Hematopoietic multipotent progenitor cell treated with erythropoietin and hydrocortisone succinate and interleukin-3 and kit ligand, for 8 days (in vitro differentiated cells): ENCODE measurements at places on chromosomes 1 and 21.

DNA sequence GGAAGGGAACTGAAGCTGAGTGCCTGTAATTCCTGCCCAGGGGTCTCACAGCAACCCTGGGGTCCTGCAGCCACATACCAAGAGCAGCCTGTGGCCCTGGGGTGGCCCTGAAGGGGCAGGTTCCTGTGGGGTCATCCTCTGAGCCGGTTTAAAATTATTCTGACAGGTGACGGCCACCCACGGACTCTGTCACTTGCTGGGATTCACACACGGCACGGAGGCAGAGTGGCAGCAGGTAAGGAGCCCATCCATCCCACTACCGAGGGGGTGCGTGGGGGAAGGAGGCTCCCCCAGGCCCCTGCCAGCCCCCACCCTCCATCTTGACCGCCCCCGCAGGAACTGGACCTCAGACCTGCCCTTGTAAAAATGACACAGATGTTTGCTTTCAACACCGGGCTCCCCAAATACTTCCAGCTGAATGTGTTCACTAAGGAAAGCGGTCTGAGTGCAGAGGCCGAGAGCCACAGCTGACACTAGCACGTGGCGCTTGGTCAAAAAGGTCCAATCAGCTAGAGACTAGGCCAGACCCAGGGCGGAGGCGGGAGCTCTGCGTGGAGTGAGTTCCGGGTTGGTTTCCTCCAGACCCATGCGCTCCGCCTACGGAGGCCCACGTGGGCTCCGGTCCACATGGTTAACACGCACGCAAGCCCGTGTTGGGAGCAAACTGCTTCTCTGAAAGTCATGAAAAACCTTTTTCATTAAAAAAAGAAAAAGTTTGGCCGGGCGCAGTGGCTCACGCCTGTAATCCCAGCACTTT lies 10.0 kb downstream of the YBEY start:
- DNase-seq, result peak; percentile 93

- no peak for DNase-seq
Observed at GRCh38 chr1:56557746-56558145, 21.6 kb downstream of the PLPP3 start.

GRCh38 chr1:39687243-39687642 lies 4.0 kb downstream of the HPCAL4 start:
- DNase-seq, result no peak

GRCh38 chr1:169563019-169563615 lies 23.2 kb downstream of the F5 start:
- DNase-seq, result peak; percentile 74

DNA sequence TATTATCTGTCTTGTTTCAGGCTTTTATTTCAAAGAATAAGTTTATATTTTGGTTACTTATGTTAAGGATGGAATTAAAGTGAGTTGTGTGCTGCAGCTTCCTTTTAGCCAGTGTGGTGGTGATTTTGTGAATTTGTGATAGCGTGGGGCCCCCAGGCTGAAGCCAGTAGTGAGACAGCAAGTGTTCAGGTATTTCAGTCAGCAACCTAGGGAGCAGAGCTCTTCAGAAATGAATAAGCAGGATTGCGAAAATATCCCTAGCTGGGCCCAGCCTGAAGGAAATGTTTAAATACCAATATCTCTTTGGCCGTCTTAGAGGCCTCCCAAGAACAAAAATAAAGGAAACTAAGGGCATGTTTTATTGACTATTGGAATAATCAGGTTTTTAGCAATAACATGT lies 150.8 kb upstream of the C1orf105 start:
- DNase-seq, result no peak

DNA sequence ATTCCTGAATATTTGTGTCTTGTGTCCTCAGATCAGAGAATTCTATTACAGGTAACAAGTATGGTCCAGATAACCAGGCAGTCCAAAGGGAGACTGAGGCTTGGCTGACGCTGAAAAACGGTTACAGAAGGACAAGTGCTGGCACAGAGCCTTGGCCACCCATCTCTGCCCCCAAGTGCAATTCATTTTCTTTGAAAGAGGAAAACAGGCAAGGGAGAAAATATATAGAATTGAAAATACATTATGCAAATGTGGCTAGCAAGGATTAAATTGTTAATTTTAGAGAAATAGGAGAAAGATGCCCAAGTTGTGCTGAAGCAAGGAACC lies 1.2 kb downstream of the SORT1 start:
- DNase-seq, result no peak

GRCh38 chr1:235745503-235746136 lies 96.0 kb upstream of the GNG4 start:
- DNase-seq, result no peak

GRCh38 chr1:41046347-41046775 lies 24.8 kb upstream of the SLFNL1 start:
- DNase-seq, result no peak

GRCh38 chr1:54156201-54156600 lies 3.4 kb upstream of the CDCP2 start:
- no peak for DNase-seq

DNA sequence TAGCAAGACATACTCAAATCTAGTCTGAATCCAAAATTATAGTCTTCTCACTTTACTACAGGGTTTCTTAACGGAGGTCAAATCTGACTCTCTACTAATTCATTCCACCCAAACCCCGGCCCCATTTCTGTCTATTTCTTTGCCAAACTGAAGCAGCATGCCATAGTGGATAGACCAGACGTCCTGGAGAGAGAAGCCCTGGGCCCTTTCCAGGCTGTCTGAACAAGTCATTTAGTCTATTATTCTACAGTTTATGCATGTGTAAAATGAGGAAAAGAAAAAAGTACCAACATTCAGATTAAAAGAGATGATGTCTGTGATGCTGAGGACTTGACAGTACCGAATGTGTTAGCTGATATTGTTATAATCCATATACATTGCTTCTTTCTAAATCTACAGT lies 95.0 kb downstream of the GDAP2 start:
- DNase-seq, result no peak

- no peak for DNase-seq
Observed at GRCh38 chr21:35096959-35097358, 47.9 kb upstream of the RUNX1 start.

DNA sequence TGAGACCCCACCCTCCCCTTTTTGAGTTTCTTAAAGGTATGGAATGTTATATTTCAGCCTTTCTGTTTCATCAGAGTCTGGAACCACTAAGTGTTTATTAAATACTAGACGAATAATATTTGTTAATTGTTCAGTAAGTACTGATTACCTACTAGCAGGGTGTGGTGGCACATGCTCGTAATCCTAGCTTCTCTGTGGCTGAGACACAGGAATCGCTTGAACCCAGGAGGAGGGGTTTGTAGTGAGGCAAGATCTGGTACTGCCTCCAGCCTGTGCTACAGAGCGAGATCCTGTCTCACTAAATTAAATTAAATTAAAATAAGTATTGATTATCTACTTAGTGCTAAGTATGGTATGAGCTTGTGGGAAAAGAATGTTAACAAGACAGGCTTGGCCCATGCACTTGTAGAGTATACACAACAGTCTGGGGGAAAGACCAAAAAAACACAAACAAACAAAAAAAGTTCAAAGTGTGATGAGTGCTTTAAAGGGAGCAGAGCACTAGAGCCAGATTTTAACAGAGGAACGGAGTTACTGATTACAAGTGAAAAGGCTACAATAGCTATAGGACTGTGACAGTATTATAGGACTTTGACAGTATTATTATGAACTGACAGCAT lies 2.4 kb downstream of the CEPT1 start:
- peak; percentile 48 for DNase-seq

DNA sequence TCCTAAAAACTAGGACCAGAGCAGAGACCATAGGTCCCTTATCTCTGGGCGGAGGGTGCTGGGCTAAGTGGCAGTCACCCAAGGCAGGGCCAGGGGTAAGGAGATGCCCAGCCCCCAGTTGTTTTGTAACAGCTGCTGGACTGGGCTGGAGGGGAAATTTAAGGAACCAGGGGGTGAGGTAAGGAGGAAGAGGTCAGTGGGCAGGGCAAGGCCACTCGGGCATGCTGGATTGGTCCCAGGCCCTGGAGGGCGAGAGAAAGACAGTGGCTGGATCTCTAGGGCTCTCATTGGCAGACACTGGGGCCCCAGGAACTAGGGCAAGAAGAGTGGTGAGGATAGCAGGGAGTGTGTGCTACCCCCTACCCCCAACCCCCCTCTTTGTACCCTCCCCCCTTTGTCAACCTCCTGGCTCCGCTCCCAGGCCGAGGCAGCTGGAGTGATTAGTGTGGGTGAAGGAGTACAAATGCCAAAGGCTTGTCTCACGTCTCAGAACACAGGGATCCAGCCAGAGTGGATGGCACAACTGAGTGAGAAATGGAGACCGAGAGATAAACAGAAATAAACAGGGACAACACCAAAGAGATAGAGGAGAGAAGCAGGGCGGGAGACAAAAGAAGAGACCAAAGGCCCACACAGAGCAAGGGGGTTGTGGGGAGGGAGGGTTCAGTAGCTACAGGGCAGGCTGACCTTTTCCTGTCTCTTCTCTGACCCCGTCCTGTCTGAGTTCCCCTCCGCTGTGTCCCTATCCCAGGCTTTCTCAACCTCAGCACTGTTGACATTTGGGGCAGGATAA lies 20.5 kb upstream of the THRAP3 start:
- no peak for DNase-seq

- DNase-seq, result no peak
Observed at GRCh38 chr1:20102875-20103274, 16.5 kb downstream of the PLA2G2D start.

GRCh38 chr1:19426294-19427086 lies 58.8 kb downstream of the CAPZB start:
- no peak for DNase-seq

- DNase-seq, result peak; percentile 14
Observed at GRCh38 chr1:84436876-84437655, 38.8 kb downstream of the DNASE2B start.

DNA sequence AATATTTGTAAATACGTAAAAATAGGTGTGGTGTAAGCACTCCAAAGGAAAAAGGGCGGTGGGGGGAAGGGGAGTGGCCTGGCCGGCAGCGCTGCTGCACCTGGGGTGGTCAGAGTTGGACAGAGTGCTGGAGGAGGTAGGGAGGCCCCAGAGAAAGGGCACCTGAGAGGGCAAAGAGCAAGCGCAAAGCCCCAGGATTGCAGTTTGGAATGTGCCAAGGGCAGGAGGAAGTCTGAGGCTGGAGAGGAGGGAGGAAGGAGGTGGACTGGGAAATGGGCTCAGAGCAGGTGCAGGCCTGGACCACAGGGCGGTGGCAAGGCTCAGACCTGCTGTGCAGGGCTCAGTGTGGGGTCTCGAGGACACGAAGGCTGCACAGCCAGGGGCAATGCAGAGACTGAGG lies 30.6 kb downstream of the LDLRAP1 start:
- DNase-seq, result no peak
